ENCODE measurements at places on chromosomes 11 and 22. TPM values are rescaled to one million over a fixed set of nuclear protein-coding genes. Genes with fewer than 3 reads are reported as not detected.

DNA sequence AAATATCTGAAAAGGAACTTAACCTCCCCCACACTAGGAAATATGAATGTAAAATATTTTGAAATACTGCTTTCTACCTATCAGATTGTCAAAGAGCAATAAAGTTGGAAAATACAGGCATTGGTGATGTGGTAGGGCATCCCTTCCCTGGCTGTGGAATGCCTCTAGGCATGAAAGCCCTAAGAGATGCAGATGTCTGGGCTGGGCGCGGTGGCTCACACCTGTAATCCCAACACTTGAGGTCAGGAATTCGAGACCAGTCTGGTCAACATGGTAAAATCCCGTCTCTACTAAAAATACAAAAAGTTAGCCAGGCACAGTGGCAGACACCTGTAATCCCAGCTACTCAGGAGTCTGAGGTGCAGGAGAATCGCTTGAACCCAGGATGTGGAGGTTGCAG lies 22.0 kb downstream of the ARAP1 start:
- H3K4me1 ChIP-seq = peaks cover 86% of the 10 kb centered on the region
- peaks cover 7% of the 10 kb centered on the region for H3K27me3 ChIP-seq
- peaks cover 10% of the 10 kb centered on the region for H3K36me3 ChIP-seq
- DNase-seq = no peak
- H3K27ac ChIP-seq = peak overlapping the region; percentile 79

The SPON1 gene
- polyA plus RNA-seq = 0.74 TPM

GRCh38 chr11:71236836-71237475 lies 15.4 kb downstream of the SHANK2 start:
- H3K4me3 ChIP-seq = no peak overlapping the region
- DNase-seq = no peak
- H3K4me1 ChIP-seq = no peaks in the 10 kb centered on the region
- H3K27ac ChIP-seq = no peak overlapping the region

DNA sequence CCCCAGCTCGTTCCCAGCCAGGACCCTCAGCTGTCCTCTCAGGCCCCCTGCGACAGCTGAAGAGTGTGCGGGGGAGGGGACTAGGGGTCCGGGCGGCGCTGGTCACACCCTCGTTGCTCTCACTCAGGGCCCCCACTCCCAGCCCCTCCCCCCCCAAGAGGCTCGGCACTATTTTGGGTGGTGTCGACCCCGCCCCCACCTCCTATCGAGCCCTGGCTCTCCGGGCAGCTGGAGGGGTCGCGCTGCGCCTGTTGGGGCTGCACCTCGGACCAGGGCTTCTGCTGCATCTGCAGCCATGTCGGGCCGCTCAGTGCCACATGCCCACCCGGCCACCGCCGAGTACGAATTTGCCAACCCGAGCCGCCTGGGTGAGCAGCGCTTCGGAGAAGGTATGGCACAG lies at the start of gene HSPB2:
TSS of gene HSPB2 (plus strand) at position 200 of the 400 bp plus-strand sequence. CDS start at position 296, 96 bp downstream.
- H3K4me3 ChIP-seq = no peak within 1 kb of the TSS
- no peak within 1 kb of the TSS for H3K27ac ChIP-seq
- H3K27me3 ChIP-seq = peaks cover 16% of the 10 kb centered on the region
- DNase-seq = no peak
- H3K36me3 ChIP-seq = peaks cover 4% of the 10 kb centered on the region
- H3K4me1 ChIP-seq = no peaks in the 10 kb centered on the region

All from immature natural killer cell (primary cell).